ENCODE measurements at places on chromosomes 11 and 22.

GRCh38 chr11:33753304-33753967, 17.2 kb upstream of the CD59 start:
- no peak for DNase-seq

- DNase-seq, result peak; percentile 8
Measured at GRCh38 chr11:122363296-122363695, 247.3 kb upstream of the BLID start.

- no peak for DNase-seq
Measured at GRCh38 chr11:71472357-71472885, 19.4 kb downstream of the NADSYN1 start.

- DNase-seq, result no peak
Measured at GRCh38 chr11:95148406-95148805, 58.8 kb downstream of the ENDOD1 start.

- peak; percentile 68 for DNase-seq
Measured at GRCh38 chr11:121356357-121356756, 63.8 kb downstream of the SC5D start.

All from epithelial cell of esophagus (primary cell).